Brain microvascular endothelial cell (primary cell): ENCODE measurements at places on chromosomes 2 and 18.

GRCh38 chr18:68847219-68847837 lies 49.4 kb downstream of the CCDC102B start:
- no peak for DNase-seq

- peak; percentile 46 for DNase-seq
These were observed 575 bp downstream of the HSPD1 start for GRCh38 chr2:197498937-197499593.

DNA sequence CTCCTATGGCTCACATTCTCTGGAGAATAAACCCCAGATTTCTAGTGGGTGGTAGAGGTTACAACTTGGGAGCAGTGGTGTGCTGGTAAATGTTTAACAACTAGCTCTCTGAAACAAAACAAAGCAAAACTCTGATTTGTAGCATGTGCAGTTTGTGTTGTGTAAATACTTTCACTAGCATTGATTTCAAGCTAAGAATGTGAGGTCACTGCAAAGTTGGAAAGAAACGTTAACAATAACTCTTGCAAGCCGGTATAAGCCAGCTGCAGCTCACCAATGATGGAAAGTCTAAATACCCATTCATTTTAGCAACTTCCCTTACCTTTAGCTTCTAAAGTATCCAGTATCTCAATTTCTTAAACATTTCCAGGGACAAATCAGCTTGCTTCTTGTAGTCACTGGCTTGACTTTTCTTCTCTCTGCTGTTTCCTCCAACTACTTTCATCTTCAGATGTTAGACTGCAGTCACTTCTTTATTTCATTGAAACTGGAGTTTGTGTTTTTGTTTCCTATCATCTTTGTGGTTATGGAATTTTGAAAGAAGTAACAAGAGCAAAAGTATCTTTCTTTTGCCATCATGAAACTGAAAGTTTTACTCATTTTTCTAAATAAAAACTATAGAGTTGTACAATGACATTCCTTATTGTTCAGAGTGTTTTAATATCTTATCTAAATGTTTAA lies 140.2 kb downstream of the PLCL1 start:
- DNase-seq, result no peak

DNA sequence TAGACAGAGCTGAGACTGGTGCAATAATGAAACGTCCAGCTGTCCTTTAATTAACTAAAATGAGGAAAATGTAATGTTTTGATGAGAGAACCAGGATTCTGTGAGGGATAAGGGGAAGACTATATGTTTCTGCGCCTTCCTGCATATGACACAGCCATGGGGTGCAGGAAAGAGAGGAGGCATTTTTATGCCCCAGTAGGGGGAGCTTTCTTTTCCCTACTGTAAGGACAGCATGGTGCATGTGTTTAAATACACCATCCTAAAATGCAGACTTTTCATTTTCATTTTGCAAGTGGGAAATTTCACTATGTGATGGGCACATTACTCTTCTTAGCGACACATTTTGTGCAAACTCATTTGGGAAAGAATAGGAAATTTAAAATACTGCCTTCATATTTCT lies 446.1 kb downstream of the ARHGAP15 start:
- no peak for DNase-seq

DNA sequence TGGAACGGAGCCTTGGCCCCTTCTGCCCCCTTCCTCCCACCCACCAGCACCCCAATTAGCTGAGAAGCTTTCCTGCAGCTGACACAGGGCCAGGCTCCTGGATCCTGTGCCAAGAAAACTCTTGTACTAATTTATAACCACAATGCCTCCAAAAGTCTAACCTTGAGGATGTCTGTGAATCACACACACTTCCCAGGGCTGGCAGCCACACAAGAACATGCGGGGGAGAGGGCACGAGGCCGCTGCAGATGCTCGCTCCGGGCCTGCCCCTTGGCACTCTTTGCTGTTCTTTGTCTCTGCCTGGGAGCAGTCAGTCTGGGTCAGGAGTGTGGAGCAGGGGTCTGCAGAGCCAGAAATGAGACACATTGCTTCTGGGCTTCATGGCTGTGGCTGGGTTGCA lies 62.7 kb upstream of the KIF5C start:
- peak; percentile 32 for DNase-seq

- DNase-seq, result no peak
These were observed 184.6 kb downstream of the ETAA1 start for GRCh38 chr2:67581751-67582150.

- DNase-seq, result no peak
These were observed 747.3 kb downstream of the ADCYAP1 start for GRCh38 chr18:1652018-1652417.

DNA sequence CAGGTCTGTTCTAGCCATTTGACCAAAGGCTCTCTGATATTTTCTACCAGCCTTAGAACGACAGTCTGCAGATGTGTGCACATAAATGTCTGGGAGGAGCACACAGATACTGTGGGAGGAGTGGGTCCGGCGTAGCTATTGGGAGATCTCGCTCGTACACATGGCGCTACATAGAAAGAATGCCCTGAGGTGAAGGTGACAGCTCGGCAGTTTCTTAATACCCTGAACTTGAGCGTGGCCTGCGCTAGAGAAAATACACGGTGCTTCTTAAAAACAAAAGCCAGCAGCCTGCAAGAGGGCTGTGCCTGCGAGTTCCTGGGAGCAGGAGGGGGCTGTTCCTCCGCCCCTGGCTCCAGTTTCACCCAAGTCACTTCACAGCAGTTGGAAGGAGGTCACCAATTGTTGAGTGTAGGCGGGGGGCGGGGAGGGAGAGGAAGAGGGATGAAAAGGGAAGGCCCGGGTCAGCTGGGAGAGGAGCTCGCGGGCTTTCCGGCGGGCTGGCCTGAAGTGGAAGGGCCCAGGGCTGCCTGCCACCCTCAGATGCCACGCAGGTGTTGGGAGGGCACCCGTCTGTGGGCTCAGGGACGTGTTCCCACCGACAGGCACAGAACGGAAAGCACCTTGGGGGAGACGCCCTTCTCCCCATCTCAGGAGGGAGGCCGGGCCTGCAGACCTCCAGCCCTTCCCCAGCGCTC lies 124.7 kb upstream of the ZNF516 start:
- peak; percentile 15 for DNase-seq

DNA sequence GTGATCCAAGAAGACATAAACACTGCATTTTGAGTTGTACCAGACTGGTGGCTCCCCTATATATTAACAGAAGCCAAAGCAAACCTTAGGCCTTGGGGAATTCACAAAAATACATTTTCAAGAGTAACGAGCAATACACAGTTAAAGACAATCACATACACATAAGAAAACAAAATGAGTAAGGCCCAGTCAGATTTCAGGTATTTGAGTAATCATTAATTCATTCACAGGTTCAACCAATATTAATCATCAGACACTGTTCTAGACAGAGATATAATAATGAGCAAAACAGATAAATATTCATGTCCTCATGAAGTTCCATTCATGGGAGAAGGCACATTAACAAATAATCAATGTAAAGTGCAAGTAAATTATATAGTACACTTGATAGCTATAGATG lies 9.6 kb downstream of the STPG4 start:
- DNase-seq, result no peak

DNA sequence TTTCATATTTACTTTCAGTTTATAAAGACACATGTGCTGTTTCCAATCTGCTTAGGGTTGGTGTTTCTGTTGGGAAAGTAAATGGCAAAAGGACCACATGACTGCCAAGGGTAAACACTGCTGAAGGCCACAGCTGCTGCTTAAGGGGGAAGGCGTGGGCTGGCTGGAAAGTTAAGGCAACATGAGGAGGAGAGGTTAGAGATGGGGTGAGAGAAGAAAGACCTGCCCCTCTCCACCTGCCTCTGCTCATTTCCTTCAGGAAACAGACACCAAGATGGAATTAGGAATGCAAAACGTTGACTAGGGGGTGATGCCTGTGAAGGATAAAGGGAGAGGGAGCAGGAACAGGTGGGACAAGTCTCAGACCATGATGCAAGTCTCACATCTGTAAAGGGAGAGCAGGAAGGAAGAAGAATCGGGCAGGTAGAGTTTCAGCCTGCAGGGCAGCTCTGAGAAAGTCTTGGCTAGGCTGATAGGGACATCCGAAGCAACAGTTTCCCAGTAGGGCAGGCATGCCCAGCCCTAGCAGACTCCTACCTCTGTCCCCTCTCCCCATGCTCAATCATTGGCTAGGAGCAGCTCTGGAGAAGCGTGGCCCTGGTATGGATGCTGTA lies 86.0 kb downstream of the CDC42EP3 start:
- no peak for DNase-seq
